ENCODE measurements at places on chromosomes 3 and 15. TPM values are rescaled to one million over a fixed set of nuclear protein-coding genes. Genes with fewer than 3 reads are reported as not detected.

The PLAAT1 gene
- 24.4 TPM for polyA plus RNA-seq

The RTP1 gene
- polyA plus RNA-seq = not detected

The UBP1 gene
- polyA plus RNA-seq = 47.9 TPM

The CCDC191 gene
- polyA plus RNA-seq = 4.8 TPM

The CRYGS gene
- 3.5 TPM for polyA plus RNA-seq

The CHSY1 gene
- 27.9 TPM for polyA plus RNA-seq

The OSTN gene
- polyA plus RNA-seq = 4.7 TPM

The SPSB4 gene
- polyA plus RNA-seq = 18.7 TPM

The PARP15 gene
- 5.9 TPM for polyA plus RNA-seq

The SPATA12 gene
- polyA plus RNA-seq = 0.05 TPM

The C2CD4A gene
- polyA plus RNA-seq = 0.04 TPM

The CHCHD6 gene
- polyA plus RNA-seq = 7.9 TPM

The BUB1B gene
- polyA plus RNA-seq = 8.8 TPM

The CMTM8 gene
- 1.0 TPM for polyA plus RNA-seq

The CNTN4 gene
- polyA plus RNA-seq = 9.0 TPM

The GAP43 gene
- polyA plus RNA-seq = 1.4 TPM

The CNTN3 gene
- polyA plus RNA-seq = 4.9 TPM

The ADAMTSL3 gene
- 33.1 TPM for polyA plus RNA-seq

The TGM4 gene
- not detected for polyA plus RNA-seq

The SRP14 gene
- 295 TPM for polyA plus RNA-seq

The CALML4 gene
- 8.7 TPM for polyA plus RNA-seq

The IMPG2 gene
- 1.8 TPM for polyA plus RNA-seq

The PPP1R14D gene
- polyA plus RNA-seq = 0.19 TPM

The HAPLN3 gene
- polyA plus RNA-seq = 9.4 TPM

The MYL3 gene
- 312 TPM for polyA plus RNA-seq

The BCL2A1 gene
- 0.28 TPM for polyA plus RNA-seq

The SI gene
- polyA plus RNA-seq = not detected

The CFAP100 gene
- 0.94 TPM for polyA plus RNA-seq

The THOC7 gene
- polyA plus RNA-seq = 52.7 TPM

The CMTM6 gene
- 19.1 TPM for polyA plus RNA-seq

The NPAP1 gene
- 0.09 TPM for polyA plus RNA-seq

The ZNF660 gene
- 4.1 TPM for polyA plus RNA-seq

The CSPG5 gene
- polyA plus RNA-seq = 1.8 TPM

The NDN gene
- 198 TPM for polyA plus RNA-seq

The CLRN1 gene
- 0.23 TPM for polyA plus RNA-seq

The OR5K2 gene
- polyA plus RNA-seq = not detected

The FGF7 gene
- polyA plus RNA-seq = 13.4 TPM
